Fibroblast of villous mesenchyme (primary cell): ENCODE measurements at places on chromosomes 12 and 14. TPM values are rescaled to one million over a fixed set of nuclear protein-coding genes. Genes with fewer than 3 reads are reported as not detected.

GRCh38 chr14:65959563-65960024 lies 526.6 kb upstream of the CCDC196 start:
- no peak for DNase-seq

DNA sequence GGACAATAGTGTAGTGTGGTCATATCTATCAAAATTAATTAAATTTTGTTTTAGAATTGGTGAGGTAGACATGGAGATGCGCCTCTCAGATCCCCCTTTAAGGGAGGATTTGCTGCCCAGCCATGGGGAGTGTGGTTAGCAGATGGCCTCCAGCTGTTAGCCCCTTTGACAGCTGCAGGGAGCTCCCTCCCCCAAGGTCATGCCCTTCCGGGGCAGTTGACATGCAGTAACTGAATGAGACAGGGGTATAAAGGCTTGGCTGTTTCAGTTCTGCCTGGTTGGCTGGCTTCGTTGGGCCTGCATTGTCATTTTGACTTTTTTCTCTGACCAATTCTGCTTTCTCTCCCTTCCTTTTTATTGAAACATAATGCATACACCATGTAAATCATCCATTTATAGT lies 291.5 kb upstream of the SRRM4 start:
- DNase-seq: no peak

GRCh38 chr14:79764323-79764722 lies 447.0 kb downstream of the DIO2 start:
- DNase-seq: no peak

DNA sequence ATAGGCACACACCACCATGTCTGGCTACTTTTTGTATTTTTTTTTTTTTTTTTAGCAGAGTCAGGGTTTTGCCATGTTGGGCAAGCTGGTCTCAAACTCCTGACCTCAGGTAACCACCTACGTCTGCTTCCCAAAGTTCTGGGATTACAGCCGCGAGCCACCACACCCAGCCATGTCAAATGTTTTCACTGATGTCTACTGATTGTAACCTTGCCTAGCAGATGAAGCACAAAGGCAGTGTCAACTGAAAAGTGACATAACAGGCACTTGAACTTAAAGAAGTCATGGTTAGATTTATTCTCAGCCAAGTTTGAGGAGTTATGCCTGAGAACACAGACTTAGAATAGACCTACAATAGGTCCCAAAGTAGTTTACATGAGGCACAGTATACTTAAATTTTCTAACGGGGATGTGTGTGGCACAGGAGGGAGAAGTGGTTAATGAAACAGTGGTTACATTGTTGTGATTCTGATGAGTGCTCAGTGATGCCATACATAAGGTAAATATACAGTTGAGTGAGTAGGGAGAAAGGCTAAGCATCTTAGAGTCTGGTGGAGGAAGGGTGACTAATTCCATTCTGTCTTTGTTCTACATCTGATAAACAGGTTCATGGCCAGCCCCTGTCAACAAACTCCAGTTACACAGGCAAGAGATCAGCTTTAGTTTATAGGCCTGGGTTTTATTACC lies 12.6 kb upstream of the RNASE4 start:
- no peak for DNase-seq

GRCh38 chr12:45634273-45634917 lies 95.1 kb upstream of the ARID2 start:
- no peak for DNase-seq

DNA sequence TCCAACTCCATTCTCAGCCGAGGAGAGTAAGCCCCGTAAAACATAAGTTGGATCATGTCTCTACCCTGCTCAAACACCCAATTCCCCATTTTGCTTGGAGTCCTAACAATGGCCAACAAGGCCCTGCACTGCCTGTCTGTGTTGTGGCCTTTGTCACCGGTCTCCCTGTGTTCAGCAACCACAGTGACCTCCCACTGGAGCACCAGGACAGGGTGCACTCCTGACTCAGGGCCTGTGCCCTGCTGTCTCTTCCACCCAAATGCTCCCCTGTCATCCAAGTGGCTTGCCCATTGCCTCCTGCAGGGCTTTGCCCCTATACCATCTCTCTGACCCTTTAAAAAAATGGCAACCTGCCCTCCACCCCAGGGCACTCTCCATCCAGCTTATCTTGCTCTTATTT lies 4.4 kb upstream of the KRT85 start:
- no peak for DNase-seq

DNA sequence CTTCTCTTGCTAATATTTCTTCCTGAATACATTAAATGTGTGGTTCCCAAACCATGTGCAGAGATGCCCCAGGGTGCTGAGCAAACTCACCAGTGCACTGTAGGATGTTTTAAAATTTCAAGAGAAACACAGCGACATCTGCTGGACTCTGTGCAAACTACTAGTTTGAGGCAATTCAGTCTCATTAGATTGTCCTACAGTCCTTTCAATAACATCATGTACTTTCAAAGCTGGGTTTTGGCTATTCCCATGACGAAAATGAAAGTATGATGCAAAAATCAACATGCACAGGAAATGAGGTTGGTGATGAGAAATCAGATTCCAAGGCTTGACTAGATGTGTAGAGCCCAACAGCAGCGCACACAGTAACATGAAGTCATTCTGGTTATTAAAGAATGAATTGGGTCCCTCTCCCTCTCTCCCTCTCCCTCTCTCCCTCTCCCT lies 66.3 kb downstream of the CLIP1 start:
- peak; percentile 80 for DNase-seq

Gene C3AR1
- total RNA-seq: under 0.01 TPM in 2 replicates

Gene TMTC1
- 12.2 and 33.2 TPM in 2 replicates for total RNA-seq

Gene SLC5A8
- not detected in 2 replicates for total RNA-seq

Gene BHLHE41
- total RNA-seq: 6.8 and 8.2 TPM in 2 replicates

Gene CLEC4D
- not detected in 2 replicates for total RNA-seq
